ENCODE measurements at places on chromosomes 5 and 9.

GRCh38 chr9:86636519-86636918, 282.3 kb upstream of the TUT7 start:
- DNase-seq: no peak

DNA sequence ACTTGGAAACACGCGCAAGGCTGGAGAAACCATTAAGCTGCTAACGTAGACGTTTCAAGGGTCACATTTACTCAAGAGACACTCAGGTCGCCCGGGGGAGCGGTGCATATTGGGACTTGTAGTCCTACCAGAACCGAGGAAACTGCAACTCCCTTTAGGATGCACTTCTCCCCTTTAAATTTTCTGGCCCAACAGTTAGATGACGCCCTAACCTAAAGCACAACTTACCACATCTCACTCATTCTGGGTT, 384 bp upstream of the DMXL1 start:
- DNase-seq: peak; percentile 63

DNA sequence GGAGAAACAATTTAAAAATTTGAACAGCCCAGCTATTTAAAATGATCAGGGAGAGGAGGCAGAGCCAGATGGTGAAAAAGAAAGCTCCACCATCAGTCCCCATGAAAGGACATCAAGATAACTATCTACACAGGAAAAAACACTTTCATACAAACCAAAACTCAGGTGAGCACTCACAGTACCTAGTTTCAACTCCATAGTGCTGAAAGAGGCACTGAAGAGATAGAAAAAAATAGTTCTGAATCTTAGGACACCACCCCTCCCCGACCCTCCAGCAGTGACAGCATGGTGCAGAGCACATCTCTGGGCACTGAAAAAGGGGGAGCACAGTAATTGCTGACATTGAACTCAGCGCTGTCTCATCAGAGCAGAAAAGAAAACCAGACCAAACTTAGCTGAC, 732.9 kb downstream of the CETN3 start:
- no peak for DNase-seq

DNA sequence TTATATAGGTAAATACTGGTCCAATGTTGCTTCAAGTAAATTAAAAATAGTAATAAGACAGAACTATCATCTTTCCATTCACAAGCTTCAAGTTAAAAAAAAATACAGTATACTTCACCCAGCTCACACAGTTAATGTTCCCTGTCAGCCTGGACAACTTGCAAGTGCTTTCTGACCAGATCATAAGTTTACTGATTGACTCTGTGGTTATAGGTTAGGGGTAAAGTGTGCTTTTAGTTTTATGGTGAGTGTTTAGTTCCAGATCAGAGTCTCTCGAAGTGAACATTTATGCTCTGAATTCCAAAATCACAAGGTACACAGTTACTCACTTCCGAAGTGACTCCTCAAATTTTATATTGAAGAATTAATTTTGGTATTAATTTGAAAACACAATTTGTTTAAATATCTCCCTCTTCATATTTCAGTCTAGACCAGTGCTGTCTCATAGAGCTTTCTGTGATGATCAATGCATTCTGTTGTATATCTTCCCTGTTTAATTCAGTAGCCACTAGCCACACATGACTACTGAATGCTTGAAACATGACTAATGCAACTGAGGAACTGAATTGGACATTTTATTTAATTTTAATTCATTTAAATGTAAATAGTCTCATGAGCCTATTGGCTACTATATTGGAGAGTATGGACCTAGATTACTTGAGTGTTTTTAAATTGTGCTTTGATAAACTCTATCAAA, 90.7 kb downstream of the MEF2C start:
- no peak for DNase-seq

DNA sequence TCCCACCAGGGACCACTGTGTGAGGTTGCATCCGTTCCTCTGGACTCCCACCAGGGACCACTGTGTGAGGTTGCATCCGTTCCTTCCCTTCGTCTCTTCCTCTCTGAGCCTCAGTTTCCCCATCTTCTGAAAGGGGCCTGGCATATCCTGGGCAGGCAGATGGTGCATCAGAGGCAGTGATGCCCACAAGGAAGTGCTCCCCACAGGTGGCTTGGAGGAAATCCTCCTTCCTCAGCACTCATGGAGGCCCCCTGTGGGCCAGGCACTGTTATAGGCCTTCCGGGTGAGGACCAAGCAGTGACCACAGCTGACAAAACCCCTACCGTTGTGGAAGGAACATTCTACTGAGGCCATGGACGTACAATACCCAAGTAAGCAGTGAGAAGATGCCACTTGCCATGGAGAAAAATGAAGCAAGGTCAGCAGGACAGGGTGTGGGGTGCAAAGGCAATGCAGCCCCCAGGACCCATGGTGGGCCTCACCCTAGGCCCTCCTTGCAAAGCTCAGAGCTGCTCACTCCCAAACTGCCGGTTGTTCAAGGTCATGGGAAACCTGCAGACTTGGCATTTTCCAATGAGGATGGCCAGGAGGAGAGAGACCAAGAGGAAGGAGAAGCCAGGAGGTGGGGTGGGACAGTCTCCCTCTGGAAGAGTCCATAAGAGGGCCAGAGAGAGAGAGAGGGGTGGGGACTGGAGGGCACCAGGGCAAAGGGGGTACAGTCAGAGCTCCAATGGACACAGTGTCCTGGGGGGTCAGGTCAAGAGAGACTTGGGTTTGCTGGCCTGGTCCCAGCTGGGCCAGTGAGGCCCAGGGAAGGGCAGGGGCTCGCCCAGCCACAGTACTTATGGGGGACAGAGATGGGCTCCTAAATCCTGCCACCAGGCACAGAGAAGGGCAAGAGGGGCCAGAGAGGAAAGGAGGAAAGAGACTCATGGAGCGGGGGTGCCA, 51.1 kb downstream of the C9orf50 start:
- DNase-seq: peak; percentile 13

DNA sequence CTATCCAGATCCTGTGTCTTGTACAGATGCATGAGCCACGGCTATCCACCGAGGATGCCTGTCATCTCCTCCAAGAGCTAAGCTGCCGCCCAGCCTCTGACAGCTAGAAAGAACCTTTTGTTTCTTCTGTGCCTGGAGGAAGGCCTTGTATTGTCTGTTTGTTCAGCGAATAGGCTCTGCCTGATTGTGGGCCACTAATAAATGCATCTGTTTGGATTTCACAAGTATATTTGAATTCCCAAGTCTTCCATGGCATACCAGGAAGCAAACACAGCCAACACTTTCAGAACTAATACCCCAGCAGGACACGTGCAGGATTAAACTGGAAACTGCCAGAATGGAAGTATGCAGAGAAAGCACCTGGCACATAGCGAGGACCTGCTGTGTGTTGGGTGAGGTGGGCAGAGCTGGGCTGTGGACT, 92.7 kb upstream of the NEURL1B start:
- DNase-seq: no peak

- no peak for DNase-seq
These were observed 15.5 kb upstream of the FAF2 start for GRCh38 chr5:176432707-176433106.

- DNase-seq: no peak
These were observed 211.6 kb downstream of the DOCK8 start for GRCh38 chr9:426264-426663.

- DNase-seq: no peak
These were observed 169.5 kb downstream of the RGS3 start for GRCh38 chr9:113632776-113633590.

DNA sequence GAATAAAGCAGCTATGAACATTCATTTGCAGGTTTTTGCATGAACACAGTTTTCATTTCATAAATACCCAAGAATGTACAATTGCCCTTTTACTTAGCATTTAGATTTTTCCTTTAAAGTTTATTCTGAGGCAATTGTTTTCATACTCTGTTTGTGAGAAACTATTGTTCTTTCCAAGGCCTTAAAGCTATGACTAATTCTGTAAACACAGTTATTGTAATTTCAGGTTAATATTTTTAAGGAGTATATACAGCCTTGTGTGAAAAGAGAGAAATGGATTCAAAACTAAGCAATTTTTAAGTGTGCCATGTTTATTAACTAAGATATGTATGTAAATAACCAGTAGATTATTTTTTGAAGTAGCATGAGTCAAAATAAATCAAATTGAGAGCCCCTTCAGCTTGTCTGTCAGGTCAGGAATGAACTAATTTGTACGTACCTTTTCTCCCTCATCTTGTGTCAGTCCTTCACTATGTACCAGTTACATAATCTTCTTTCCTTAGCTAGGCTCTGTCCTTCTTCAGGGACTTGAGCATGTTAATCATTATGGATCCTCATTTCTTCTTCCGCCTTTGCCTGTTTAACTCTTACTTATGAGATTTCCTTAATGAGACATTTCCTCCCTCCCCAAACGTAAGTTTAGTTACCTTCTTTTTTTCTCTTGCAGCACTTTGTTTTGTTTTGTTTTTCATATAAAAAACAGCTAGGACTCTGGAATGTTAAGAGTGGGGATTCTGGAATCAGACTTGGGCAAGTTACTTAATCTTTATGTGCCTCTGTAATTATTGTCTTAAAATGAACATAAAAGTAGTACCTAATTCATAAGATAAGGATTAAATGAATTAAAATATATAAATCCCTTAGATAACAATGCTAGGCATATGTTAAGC, 63.6 kb downstream of the NIPBL start:
- DNase-seq: no peak

DNA sequence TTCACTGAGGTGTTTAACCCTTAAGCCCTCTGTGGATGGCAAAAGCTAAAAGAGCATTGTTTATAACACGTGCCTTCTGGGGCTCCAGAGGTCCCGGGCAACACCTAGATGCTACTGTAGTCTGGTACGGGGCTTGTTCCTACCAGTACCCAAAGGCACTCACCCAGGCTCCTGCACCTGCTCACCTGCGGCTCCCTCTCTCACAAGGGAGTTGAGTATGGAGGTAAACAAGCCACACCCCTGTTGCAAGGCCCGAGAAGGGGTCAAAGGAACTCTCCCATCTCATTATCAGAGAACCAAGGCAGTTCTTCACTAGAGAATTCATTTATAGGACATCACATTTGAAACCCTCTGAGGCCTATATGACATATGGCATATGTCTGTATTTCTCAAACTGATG, 53.4 kb upstream of the IL6ST start:
- no peak for DNase-seq

GRCh38 chr9:92971776-92972175, 24.5 kb downstream of the FGD3 start:
- no peak for DNase-seq

GRCh38 chr9:90310521-90310876, 332.1 kb downstream of the DIRAS2 start:
- DNase-seq: no peak

GRCh38 chr9:96048104-96048955, 172.8 kb downstream of the ERCC6L2 start:
- DNase-seq: peak; percentile 29

GRCh38 chr5:12313602-12314001, 409.4 kb upstream of the CTNND2 start:
- DNase-seq: no peak

GRCh38 chr5:14165375-14166106, 22.4 kb downstream of the TRIO start:
- no peak for DNase-seq

GRCh38 chr5:153485641-153486040, 4.8 kb upstream of the GRIA1 start:
- no peak for DNase-seq

GRCh38 chr9:33459115-33459514, 11.7 kb upstream of the AQP3 start:
- DNase-seq: no peak

DNA sequence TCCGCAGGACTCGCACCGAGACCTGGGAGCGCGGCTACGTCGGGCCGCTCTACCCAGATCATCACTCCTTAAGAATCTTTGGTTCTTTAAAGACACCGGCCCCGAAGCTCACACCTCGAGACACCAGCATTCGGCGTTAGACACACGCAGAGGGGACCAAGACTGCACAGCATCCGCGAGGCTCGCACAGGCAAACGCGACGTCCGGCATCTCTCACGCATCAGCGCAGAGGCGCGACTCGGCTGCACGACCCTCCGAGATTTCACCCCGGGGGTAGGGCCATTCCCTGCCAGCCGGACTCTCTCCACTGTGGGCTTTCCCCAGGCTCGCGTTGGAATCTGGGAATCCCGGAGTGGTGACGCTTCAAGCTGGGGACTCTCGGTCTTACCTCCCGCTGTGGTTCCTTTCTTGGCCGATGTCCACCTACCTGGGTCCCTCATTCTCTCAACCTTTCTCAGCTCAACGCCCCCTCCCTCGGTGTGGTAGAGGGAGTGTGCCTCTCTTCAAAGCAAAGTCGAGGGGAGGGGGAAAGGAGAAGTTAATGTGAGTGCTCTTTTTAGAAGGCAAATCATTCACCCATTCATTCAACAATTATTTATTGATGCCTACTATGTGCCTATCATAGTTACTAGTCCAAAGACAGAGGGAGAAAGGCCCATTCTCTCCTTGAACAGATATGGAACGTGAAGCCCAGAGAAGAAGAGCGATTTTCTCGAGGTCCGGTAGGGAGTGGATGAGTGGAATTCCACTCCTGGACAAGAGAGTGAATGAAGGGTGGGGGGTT, 1.3 kb upstream of the HAND1 start:
- no peak for DNase-seq

- DNase-seq: no peak
These were observed 698.8 kb downstream of the CDH9 start for GRCh38 chr5:26339576-26339975.

- DNase-seq: no peak
These were observed 23.2 kb downstream of the TTF1 start for GRCh38 chr9:132383462-132383883.

DNA sequence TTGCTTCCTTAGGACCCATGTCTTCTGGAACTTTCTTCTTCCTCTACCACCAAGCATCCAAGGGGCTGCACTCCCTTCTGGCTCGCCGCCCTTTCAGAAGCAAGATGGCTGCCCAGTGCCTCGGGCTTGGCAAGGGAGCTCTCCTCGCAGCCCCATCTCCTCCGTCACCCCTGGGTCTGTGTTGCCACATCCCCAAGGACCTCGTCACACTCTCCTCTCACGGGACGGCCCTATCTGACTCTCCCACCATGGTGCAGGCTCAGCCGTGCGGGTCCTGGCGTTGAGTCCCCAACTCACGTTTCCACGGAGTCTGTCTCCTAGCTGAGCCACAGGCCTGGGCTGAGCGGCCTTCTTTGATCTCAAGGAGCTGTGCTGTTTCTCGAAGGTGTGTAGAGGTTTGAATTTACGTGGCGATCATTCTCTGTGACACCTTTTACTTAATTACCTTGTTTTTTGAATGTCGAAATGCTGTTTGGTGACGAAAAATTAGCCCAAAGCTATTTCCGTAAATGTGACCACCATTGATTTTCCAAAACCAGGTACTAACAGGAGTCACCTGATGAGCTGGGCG, 15.0 kb upstream of the SCGB3A1 start:
- no peak for DNase-seq

GRCh38 chr9:117043159-117043558, 356.1 kb downstream of the TRIM32 start:
- DNase-seq: no peak

GRCh38 chr5:169939731-169940130, 40.6 kb downstream of the INSYN2B start:
- no peak for DNase-seq

GRCh38 chr9:92032891-92033290, 82.3 kb downstream of the SPTLC1 start:
- DNase-seq: no peak

- DNase-seq: no peak
These were observed 60.8 kb upstream of the PTGER4 start for GRCh38 chr5:40618926-40619325.

GRCh38 chr5:59146729-59147128, 563.9 kb downstream of the RAB3C start:
- DNase-seq: no peak

Data from NCI-H1092 (cell line).